ENCODE measurements at places on chromosomes 4 and X.

DNA sequence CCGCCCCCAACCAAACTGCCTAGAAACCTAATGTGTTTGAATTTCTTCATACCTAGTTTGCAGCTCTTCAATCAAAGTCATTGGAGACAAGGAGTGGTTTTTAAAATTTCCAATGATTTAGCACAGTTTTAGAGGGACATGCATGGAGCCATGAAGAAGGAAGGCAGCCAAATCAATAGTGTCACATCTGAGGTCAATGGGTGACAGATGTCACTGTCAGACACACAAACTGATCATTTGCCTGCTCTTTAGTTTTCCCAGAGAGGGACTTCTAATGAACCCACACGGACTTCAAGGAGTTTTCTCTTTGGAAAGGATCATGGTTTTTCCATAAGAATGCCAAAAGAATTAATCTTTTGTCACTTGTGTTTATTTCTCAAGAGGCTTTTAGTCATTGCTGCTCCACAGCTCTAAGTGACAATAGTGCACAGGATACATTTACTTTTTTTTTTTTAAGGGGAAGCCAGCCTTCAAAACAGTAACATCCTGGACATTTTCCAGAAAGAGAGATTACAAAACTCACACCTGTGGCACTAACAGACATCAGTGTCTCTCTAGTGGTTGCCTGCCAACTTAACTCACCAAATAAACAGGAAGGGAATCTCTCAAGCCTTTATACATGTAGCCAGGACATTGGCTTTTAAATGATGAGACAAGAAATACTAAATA lies 251.1 kb upstream of the DIAPH2 start:
- H3K27me3 ChIP-seq = peaks cover under 1% of the 10 kb centered on the region
- no peak overlapping the region for H3K27ac ChIP-seq
- H3K36me3 ChIP-seq = no peaks in the 10 kb centered on the region
- H3K4me3 ChIP-seq = no peak overlapping the region
- DNase-seq = no peak
- H3K4me1 ChIP-seq = peaks cover 7% of the 10 kb centered on the region

- no peaks in the 10 kb centered on the region for H3K27me3 ChIP-seq
- peaks cover 12% of the 10 kb centered on the region for H3K4me1 ChIP-seq
- DNase-seq = no peak
- no peak overlapping the region for H3K4me3 ChIP-seq
Measured at GRCh38 chr4:124943938-124944337, 231.4 kb upstream of the ANKRD50 start.

DNA sequence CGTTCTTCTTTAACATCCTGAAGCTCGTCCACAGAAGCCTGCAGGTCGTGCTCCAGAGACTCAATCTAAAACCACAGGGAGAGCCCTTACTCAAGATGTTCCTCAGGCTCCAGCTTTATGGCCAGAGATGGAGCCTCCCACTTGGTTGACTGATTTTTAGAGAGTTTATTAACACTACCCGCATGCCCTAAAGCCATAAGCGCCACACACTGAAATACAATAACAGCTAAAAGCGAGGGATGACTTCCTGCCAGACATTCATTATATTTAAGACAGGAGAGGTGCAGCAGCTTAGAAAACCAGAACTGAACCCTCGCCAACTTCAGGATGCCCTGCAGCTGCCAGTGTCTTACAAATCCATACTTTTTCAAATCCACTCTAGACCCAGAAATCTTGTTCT lies 42.0 kb downstream of the SOD3 start:
- DNase-seq = no peak
- H3K27ac ChIP-seq = no peak overlapping the region
- H3K4me3 ChIP-seq = no peak overlapping the region
- peaks cover 33% of the 10 kb centered on the region for H3K4me1 ChIP-seq
- H3K36me3 ChIP-seq = peaks cover 14% of the 10 kb centered on the region

GRCh38 chrX:106040861-106041260 lies 2.3 kb upstream of the SERPINA7 start:
- H3K27ac ChIP-seq = no peak overlapping the region
- H3K27me3 ChIP-seq = no peaks in the 10 kb centered on the region
- no peak overlapping the region for H3K4me3 ChIP-seq
- DNase-seq = no peak

DNA sequence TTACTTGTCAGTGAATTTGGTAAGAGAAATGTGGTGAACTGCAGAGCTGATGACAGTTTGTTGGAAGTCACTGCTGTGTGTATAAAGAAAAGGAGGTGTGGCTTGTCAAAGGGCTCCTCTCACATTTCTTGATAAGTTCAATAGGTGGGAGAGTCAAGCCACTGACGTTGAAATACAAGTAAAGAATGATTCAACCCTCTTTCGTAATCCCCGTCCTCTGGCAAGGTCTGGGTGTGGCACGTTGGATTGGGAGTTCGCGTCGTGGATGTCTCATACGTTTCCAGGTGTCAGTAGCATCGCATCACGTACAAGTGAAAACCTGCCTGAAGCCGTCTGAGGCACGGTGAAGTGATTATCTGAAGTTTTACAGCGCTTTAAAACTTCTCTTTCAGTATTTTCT lies 76.4 kb downstream of the EGF start:
- peaks cover 3% of the 10 kb centered on the region for H3K27me3 ChIP-seq
- peak overlapping the region; percentile 95 for H3K27ac ChIP-seq
- peaks cover 3% of the 10 kb centered on the region for H3K36me3 ChIP-seq
